ENCODE measurements at places on chromosomes 1 and 21.
A peak's percentile ranks its signal among the peaks of the same experiment; 100 is the strongest.

GRCh38 chr1:34708106-34708505, 46.7 kb upstream of the GJB5 start:
- DNase-seq, result no peak

GRCh38 chr1:150009604-150010392, 728 bp downstream of the OTUD7B start:
- peak; percentile 76 for DNase-seq

DNA sequence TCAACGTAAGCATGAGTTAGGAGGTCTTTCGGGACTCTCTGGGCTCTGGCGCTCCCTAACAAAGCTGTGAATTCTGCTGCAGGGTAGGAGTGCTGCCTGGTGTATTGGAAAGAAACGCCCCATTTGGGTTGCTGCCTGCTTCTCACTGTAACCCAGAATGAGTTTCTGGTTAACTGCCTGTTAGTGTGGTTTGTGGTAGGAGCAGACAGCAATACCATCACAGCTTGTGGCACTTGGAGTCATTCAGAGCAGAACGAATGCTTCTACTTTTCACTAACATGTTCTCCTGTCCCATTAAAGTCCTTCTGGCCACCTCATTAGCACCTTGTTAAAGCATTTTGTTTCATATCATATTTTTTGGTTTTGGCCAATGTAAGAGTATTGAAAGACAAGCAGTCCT, 18.1 kb downstream of the MAP3K7CL start:
- DNase-seq, result peak; percentile 80

DNA sequence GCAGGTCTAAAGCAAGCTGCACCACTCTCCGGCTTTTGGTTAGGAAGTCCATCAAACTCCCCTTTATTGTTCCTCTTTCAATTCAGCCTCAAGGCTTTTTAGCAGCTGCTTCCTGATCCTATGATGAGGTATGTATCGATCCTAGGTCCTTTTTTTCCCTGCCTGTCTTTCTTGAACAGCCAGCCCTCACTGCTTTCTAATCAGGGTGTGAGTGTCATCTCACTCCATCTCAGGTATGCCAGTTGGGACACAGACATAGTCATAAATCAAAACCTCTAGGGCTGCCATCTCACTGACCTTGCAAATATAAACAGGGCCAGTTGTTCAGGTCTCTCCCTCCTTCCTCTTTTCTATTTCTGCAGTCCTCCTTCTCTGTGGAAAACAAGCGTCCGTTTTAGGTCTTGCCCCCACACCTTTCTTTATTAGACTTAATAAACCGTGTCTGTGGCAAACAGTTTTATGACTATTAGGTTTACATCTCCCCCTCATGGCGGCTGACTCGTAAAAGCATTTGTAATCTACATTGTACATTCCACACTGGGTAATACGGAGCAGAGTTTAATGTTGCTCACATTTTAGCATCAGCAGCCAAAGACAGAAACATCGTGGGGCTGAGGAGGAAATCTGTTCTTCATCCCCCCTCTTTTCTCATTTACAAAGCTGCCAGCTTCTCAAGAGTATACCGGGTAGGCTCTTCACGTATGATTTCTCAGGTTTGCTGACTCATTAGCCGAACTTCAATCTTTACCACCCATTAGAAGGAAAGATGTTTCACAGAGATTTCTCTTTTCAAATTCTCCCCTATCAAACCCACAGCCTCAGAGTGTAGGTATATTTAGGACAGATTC, 11.6 kb downstream of the STYXL2 start:
- no peak for DNase-seq

- DNase-seq, result no peak
Observed at GRCh38 chr1:182185842-182186756, 124.6 kb upstream of the ZNF648 start.

DNA sequence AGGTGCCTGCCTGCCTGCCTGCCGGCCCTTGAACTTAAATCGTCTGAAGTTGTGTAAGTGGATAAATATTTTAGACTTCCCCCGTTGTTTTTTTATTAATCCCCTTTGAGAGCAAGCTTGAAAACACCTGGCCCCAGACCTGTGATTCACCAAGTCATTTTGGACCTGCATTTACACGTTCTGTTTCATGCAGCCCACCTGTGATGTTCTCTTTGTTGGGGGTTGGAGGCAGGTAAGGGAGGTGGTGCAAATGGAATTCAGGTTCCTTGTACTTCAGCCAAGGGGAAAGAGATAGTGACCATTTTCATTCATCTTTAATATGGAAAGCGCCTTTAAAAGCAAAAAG, 1.2 kb downstream of the SLC37A1 start:
- DNase-seq, result no peak

DNA sequence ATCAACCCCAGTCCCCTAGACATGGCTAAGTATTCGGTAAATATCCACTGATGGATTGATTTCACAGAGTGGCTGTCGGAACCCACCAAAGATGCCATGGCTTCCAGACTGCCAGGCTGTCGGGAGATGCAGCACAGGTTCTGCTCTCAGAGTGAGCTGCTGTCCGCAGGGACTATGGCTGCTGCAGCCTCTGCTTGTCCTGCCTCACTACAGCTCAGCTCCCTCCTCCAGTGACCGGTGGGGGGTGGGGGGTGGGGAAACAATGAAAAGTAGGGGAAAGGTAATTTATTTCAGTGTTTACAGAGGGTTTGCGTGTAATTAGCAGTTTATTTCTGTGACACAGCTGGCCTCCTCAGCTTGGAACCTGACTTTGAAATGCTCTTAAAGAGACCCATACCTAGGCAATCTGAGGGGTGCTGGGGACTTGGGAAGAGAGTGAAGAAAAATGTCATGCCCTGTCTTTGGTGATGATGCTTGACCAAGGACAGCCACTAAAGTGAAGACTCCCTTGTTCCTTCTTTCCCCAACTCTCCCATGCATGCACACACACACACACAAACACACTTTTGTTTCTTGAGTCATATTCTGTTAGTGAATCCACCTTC, 109.0 kb downstream of the CACNA1E start:
- DNase-seq, result no peak

GRCh38 chr1:207064561-207064960, 11.5 kb downstream of the PFKFB2 start:
- DNase-seq, result peak; percentile 55

DNA sequence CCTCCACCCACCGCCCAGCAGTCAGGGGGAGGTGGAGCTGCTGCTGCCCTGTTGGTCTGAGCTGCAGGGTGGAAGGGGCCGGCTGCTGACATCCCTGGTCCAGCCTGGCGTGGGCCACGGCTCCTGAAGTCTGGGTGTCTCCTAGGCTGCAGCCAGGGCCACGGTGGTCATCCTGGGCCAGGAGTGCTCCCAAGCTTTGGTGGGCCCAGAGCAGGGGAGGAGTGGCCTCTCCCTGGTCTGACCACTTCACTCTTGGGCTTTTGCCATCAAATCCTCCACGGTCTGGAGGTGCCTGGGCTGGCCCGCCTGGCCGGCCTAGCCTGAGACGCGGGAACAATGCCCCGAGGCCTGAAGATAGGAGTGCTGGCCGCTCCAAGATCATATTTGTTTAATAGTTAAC, 5.8 kb downstream of the PRDM16 start:
- DNase-seq, result peak; percentile 51

- no peak for DNase-seq
Observed at GRCh38 chr21:28550057-28550825, 442.4 kb downstream of the LTN1 start.

DNA sequence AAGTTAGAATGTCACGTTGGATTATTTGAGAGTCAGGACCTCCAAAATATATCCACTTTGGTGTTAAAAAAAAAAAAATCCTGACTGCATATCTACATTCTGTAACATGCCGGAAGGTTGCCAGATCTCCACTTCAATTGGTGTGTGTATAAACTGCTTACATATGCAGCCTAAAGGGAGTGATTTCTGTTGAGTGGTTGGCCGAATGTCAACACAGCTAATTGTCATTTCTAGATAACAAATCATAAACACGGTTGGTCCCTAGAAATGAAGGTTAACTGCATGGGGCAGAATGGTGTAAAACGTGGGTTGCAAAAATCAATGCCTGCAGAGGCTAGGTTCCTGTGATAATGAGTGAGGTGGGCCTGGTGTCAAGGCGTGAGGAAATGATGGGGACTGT, 15.0 kb upstream of the ROR1 start:
- peak; percentile 66 for DNase-seq

DNA sequence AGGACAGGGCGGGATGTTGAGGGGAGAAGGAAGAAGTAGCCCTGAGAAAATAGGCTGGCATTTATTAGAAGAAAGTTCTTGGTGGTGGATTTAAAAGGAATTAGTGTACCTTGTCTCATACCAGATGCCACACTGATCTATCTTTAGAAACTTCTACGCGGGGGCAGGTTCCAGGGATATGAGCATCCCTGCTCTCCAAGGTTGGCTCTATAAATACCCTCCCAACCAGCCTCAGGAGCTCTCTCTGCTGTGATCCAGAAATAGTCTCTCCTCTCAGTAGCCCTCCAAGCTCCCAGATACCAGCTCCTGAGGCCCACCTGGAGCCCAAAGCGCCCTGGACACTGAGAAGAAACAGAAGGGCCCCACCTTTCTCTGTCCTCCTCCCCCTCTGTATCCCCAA, 128.3 kb upstream of the TNR start:
- DNase-seq, result no peak

DNA sequence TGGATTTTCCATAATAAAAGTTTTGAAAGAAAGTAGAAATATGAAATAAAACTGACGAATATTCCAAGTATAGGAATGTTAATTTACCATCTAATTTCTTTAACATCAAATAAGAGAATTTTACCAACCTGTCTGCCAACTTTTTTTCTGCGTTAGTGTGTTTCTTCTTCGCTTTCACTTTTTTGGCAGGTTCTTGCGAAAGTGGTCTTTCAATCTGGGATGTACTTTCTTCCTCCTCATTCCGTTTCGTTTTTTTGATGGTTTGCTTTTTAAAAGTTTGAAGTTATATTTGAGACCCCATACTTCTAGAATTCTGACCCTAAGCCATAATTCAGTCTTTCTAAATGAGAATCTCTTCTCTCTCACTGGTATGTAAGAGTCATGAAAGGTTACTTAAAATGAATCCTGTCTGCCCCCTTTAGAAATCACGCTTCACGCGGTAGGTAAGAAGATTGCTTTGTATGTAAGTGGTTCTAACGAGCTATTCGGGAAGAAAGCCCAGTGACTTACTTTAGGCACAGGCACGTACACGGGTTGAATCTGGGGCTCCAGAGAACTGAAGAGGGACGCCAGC, 580 bp downstream of the RBM34 start:
- DNase-seq, result peak; percentile 67

GRCh38 chr1:18761948-18762840, 97.3 kb downstream of the TAS1R2 start:
- DNase-seq, result no peak

GRCh38 chr21:33202464-33203363, 27.0 kb upstream of the IFNAR2 start:
- no peak for DNase-seq

DNA sequence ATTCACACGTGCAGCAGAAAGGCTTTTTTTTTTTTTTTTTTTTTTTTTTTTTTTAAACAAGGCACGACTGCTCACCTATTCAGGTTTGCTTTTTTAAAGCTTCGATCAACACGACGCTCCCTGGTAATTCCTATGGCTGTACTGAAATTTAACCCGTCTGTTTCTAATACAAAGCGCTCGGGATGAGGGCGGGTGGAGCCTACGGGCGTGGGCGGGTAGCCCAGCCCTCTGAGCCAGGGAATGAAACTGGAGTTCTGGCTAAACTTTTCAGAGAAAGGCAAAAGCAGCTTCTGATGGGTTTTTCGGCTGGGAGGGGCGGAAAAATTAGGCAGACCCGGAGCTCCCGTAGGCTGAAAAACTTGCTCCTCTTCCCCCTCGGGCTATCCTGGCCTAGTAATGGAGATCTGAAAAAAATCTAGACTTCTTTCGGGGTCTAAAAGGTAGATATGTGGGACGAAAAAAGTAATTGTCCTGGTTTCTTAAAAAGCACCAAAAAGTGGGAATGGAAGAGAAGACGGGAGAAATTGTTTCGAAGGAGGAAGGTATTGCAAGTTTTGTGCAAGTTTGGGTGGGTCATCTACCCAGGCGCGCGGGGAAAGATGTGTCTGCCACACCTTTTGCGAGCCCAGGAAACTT, 7.4 kb downstream of the NR5A2 start:
- DNase-seq, result peak; percentile 21

DNA sequence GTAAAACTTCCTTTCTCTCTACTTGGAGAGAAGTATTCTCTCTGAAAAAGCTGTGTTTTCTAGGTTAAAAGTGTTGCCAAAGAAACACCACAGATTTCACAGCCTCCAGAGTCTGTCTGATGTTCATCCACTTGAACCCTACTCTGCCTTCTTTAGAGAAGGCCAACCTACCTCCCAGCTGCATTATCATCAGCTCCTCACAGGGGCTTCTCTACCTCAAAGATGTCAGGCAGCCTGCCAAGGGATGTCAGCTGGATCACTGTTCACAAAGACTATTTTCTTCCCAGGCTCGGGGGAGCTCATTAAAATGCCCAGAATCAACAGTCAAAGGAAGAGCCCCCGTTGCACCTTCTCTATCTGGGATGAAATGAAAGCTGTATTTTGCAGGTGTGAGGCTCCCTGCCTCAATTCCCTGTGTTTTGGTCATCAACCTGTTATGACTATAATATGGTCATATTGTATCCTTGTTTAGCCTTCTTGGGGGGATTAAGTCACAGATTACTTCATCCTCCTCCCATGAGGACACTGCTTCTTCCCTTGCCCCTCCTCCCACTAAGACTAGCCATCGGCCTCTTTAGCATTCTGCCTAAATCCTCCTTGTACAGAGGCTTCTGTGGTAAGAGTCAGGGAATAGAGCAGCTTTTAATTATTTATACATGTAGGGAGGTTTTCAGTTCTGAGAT, 25.7 kb downstream of the ANGPTL7 start:
- DNase-seq, result no peak

DNA sequence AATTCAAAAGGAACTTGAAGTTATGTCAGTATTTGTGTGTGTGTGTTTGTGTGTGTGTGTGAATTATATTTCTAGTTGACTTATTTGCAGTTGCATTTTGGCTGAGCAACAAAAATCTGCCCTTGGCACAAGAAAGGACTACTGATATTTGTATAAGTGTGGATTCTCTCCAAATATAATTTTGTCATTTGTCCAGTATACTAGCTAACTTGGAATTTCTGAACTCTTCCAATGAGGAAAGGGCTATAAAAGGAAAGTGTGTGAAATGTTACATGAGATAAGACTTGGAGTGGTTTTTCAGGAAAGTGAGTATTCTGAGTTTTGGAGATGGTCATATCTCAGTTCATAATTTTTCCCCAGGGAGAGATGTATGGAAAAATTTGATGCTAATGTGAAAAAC, 1384.1 kb upstream of the B3GALT2 start:
- peak; percentile 92 for DNase-seq

DNA sequence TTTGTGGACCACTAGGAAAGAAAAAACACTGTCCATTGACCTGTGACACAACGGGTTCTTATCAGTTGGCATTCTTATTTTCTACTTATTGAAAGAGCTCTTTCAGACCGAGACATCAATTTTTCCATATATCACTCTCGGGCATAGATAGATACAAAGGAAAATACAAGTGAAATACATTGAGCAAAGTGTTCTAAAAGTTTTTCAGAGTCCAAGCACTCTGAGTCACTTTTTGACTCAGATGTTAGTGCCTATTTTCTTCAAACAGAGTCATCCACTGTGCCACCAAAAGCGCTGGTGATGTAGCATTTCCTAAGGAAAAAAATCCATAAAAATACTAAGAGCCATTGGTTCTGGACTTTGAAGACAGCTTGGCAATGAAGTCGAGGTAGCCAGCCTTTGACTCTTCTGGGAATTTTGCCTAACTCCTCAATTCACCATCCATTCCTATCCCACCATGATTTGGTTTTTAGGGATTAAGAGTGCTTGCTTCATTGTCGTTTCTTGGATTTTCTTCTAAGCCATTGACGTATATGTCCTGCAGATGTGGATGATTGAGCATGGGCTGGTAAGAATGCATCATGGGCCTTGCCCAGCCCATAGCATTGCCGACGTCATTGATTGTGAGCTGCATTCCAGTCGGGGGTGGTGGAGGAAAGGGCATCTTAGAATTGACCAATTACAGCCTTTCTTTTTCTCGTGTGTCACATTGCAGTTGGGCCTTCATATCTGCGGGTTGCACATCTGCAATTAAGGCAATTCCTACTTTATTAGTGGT, 10.6 kb downstream of the GALNT2 start:
- no peak for DNase-seq

Data from lung (tissue), 17 donors.